ENCODE measurements at places on chromosomes 7 and 10. TPM values are rescaled to one million over a fixed set of nuclear protein-coding genes. Genes with fewer than 3 reads are reported as not detected.

GRCh38 chr7:39594988-39595620 is 28.3 kb upstream of the RALA start:
- DNase-seq, result peak; percentile 50

GRCh38 chr7:144786079-144786478 is 49.8 kb downstream of the TPK1 start:
- DNase-seq, result no peak

The IRF5 gene
- total RNA-seq, result 11.2 TPM

DNA sequence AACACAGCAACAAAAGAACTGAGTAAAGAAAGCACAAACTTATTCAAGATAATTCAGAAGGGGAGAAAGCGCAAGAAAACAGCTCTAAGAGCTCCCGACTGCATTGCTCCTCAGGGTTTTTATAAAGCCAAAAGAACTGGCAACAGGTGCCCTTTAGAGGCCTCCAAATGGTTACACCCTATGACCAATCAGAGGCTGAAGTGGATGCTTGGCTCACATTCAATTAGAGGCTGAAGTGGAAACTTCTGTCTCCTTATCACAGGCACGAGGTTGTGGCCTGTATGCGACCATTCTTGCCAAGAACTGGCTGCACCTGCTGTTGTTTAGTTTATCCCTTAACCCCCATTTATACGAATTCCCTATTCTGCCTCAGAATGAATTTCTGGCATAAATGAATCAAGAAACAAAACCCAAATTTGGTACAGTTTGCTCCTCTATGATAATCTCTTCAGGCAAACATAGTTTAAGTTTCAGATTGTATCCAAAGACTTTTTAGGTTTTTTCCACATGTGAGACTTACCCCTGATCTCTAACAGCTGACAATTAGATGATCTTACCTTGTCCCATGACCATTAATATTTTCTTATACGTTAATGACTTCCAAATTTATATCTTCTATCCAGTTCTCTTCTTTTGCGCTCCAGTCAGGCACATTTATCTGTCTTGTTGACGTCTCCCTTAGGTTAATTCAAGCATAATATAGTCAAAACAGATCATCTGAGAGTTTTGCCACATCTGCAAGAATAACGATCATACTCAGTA is 504.8 kb downstream of the NXPH1 start:
- no peak for DNase-seq

DNA sequence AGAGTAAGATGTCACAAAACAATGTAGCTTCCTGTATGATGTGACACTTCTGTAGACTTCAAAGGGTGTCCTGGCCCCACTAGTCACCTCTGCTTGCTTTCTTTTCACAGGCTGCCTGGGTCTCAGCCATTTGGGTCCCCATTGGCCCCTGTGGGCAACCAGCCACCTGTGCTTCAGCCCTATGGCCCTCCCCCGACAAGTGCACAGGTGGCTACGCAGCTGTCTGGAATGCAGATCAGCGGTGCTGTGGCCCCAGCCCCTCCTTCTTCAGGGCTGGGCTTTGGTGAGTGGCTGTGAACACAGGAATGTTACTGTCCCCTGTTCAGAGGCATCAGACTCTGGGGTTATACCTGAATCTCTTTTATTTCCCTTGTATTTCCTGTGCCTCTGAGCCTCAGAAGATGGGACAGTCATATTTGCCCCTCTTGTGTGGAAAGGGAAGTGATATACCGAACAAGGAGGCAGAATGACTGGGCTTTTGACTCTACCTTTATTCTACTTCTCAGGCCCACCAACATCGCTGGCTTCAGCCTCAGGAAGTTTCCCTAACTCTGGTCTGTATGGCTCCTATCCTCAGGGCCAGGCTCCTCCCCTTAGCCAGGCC is 15.4 kb downstream of the SEC24C start:
- DNase-seq, result peak; percentile 52

GRCh38 chr7:44460325-44460724 is 30.1 kb downstream of the NUDCD3 start:
- DNase-seq, result no peak

DNA sequence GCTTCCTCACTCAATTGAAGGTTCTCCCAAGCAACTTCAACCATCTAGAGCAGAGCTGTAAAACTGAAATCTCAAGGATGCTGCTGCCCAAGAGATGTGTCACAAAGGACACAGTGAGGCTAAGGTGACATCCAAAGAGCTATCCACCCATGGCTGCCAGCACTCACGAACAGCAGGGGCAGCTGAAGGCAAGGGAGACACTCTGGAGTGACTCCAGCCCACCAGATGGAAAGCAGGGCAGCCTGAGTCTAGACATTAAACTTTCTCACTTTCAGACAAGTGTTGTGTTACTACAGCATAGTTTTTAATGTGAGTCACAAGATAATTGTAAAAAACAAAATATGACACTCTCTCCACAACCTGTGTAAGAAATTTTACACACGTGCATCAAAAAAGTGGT is 113.5 kb downstream of the LARP4B start:
- no peak for DNase-seq

GRCh38 chr7:73828107-73828803 is 2.5 kb upstream of the CLDN4 start:
- peak; percentile 78 for DNase-seq

- no peak for DNase-seq
Observed at GRCh38 chr7:147578196-147578595, 1012.4 kb upstream of the C7orf33 start.

DNA sequence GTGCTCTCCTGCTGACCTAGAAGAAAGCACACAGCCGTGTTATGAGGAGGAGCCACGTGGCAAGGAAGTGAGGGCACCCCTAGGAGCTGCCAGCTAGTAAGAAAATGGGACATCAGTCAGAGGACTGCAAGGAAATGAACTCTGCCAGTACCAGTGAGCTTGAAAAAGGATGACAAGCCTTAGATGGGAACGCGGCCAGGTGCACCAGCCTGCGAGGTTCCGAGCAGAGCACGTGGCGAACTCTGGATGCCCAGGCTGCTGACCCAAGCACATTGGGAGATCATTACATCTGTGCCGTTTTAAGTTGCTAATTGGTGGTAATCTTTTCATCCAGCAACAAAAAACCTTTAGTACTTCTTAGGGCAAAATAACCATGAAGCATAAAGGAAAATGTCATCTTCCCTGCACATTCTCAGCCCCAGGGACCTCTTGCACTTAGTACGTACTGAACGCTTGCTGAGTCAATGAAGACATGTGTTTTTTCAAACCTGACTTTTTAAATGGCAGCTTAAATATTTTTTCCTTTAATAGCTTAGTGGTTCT is 69.4 kb downstream of the AMZ1 start:
- DNase-seq, result peak; percentile 90

DNA sequence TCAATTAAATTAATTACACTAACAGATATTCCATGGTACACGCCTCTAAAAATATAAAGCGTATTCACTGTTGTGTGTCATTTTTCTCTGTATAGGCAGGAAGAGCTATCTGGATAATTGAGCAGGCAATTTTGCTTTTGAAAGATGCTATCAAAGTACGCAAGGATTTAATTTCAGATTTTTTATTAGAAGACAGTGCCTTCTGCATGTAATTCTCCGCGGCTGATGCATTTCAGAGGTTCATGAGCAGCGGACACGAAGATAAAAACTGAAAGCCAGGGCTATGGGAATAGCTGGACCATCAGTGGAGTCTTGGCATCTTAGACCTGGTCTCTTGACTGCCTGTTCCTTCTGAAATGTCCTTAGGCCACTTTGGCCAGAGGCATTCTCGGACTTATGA is 35.7 kb upstream of the SDK1 start:
- no peak for DNase-seq

The OPN1SW gene
- total RNA-seq, result not detected

DNA sequence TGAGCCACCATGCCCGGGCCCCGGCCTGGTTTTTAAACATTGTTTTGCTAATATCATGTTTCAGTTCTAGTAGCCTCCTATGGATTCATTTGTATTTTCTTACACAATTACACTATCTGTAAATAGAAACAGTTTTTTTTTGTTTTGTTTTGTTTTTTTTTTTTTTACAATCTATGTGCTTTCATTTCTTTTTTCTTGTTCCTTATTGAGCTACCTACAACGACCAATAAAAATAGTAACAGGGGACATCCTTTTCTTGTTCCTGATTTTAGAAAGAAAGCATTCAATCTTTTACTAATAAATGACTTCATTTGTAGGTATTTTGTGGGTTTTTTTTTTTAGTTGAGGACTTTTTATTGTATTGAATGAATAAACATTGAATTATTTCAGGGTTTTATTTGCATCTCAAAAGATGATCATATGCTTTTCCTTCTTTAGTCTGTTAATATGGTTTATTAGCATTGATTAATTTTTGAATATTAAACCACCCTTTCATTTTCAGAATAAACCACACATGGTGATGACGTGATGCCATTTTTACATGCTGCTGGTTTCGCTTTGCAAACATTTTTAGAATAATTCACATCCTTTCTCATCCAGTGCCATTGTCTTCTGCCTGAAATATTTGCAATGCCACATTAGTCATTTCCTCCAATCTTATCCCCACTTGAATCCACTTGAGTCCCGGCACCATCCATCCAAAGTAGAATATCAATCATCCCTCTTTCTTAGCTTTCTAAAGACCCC is 18.1 kb upstream of the AKR1E2 start:
- no peak for DNase-seq

The ZPBP gene
- total RNA-seq, result not detected

The RINT1 gene
- total RNA-seq, result 16.4 TPM

DNA sequence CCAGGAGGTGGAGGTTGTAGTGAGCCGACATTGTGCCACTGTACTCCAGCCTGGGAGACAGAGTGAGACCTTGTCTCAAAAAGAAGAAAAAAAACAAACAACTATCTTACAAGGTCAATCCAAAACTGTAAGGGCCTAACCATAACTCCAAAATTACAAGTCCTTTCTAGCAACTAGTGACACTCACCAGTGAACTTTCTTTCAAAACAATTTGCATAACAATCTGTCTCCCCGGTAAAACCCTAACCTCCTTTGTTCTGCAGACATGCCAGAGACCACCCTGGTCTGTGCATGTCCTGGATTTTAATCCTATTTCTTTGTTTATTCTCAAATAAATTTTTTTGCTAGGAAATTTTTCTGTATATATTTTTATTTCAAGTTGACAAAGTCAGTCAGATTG is 68.1 kb downstream of the EXOC6 start:
- no peak for DNase-seq

The RBP3 gene
- not detected for total RNA-seq

The SRGN gene
- total RNA-seq, result 156 TPM

The MAGI2 gene
- 19.6 TPM for total RNA-seq

- DNase-seq, result no peak
Observed at GRCh38 chr10:33884604-33885003, 550.1 kb upstream of the NRP1 start.

GRCh38 chr10:34792881-34793280 is 22.2 kb downstream of the PARD3 start:
- DNase-seq, result no peak

DNA sequence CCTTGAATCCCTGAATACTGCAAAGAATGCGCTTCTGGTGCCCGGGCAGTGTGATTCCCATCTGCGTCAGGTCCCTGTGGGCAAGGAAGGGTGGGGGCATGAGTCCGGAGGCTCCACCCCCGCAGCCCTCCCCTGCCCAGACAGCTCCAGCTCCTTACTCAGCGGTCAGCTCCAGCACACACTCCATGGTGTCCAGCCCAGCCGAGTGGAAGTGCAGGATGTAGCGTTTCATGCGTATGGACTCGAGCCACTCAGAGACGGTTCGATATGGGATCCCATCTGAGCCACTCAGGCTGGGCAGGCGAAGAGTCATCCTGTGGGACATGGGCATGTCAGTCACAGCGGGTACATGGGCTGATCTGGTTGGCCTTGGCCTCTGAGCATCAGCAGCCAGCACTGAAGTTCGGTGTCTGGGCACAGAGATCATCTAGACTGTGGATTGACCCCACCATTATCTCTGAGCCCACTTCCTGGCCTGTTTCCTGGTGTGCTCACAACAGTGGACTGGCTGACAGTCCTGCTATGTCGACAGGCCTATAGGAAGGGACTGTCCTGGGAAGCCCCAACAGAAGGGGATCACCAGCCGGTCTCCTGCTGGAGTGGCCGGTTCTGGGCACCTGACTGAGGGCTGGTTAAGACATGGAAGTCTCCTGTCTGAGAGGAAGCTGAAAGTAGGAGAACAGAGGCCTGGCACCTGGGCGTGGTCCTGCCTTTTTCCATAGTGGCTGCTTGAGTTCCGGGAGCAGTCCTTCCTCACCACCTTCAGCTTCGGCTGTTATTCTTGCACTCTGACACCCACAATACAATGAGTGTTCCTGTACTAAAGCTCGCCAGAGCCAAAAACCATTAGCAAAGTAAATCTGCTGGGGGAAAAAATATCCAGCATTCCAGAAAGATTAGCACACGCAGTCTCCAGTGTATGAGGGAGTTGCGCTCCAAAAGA is 10.6 kb downstream of the ZYX start:
- DNase-seq, result peak; percentile 64

- no peak for DNase-seq
Observed at GRCh38 chr7:31487476-31487875, 26.4 kb upstream of the ITPRID1 start.
